ENCODE measurements at places on chromosomes 2 and 18.

- no peak for DNase-seq
These were observed 863.2 kb downstream of the SUCLG1 start for GRCh38 chr2:83595926-83596325.

GRCh38 chr2:64398516-64399129 lies 55.3 kb upstream of the LGALSL start:
- no peak for DNase-seq

DNA sequence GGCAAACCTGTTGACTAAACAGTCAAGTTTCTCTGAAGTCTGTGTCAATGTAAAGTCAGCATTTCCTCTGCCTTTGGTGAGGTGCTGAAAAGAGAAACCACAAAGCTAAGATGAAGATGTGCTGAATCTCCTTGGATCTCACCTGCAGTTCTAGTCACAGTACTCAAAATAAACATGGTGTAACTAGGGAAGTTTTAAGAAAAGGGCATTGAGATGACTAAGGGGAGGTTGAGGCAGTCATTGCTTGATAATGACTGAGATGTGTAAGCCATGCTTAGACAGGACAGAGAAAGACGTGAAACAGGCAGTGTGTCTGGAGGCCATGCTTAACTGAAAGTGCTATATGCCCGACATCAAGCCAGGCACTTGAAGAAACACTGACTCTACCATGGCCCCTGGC lies 1010.0 kb upstream of the CELF4 start:
- DNase-seq = no peak

GRCh38 chr2:2187196-2187595 lies 143.9 kb downstream of the MYT1L start:
- no peak for DNase-seq

- DNase-seq = no peak
These were observed 216.8 kb downstream of the MGAT5 start for GRCh38 chr2:134470561-134471168.

DNA sequence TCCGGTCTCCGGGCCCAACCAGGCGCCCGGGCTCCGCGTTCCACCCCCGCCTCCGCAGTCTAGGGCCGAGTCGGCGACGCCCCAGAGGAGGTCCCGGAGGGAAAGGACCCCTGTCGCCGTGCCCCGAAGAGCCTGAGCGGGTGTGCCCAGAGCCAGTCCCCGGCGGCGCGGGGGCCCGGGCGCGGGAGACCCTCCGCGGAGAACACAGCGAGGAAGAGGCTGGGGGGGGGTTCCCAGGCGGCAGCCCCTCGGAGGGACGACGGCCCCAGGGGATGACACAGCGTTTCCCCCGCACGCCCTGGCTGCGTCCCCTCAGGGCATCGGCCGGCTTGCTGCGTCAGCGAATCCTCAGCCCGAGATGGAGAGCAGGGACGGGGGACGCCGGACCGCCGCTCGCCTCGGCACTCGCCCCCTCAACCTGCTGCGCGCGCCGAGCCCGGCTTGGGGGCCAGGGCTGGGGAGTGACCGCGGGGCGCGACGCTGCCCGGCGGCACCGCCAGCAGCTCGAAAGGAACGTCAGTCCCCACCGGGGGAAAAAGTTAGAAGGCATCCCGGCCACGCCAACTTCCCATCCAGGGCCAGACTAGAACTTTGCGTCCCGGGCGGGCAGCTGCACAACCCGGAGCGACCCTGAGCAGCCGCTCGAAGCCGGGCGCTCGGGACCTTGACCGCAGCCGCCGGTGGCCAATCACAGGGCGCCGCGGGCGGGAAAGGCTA lies 711 bp downstream of the SFXN5 start:
- no peak for DNase-seq

- no peak for DNase-seq
These were observed 327.9 kb downstream of the LPIN1 start for GRCh38 chr2:12074126-12074844.

DNA sequence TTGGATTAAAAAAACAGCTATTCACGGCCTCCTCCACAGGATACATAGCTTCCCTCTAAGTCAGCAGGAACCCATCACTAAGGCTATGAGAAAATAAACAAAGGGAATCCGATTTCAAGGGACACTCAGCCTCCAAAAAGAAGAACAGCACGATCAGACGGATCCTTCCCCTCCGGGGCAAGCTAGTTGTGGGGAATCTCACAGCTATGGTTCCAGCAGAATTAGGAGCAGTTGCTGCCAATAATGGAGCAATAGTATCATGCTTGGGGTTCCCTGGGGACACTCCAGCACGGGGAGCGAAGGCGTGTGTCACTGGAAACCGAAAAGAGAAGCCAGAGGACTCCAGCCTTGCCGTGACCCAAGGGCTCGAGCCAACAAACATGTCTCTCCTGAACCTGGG lies 163.1 kb downstream of the TTC32 start:
- no peak for DNase-seq

GRCh38 chr18:39839782-39840181 lies 2115.3 kb upstream of the PIK3C3 start:
- DNase-seq = no peak

GRCh38 chr18:46748466-46748865 lies 8.4 kb downstream of the ST8SIA5 start:
- DNase-seq = no peak

DNA sequence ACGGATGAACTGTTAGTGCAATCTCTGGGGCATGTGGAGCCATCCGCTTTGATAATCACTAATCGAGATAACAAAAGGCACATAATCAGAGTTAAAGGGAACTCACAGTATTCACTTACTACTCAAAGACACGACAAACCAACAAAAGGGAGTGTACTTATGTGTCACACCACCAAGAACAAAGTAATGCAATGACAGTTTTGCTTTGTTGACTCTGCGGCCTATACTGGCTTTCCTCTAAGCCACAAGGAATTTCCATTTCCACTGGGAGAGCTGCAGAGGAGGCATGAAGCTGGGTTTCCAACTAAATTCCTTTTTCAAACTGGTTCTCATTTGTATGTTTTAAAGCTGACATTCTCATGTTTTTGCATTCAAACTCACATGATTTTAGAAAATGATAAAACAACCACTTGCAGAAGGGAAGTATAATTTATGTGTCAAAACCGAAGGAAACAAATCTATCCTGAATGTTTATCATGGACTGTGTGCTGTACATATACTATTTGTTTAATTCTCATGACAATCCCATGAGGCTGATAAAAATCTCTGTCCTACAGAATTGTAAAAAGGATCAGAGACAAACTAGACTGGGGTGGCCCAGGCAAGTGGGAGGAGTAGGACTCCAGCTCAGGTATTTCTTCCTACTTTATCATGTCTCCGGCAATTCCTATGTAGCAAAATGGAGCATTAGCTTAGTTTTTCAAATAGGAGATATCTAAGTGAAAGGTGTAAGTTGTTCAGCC lies 149.6 kb upstream of the SMAD7 start:
- no peak for DNase-seq

GRCh38 chr2:236910781-236911495 lies 174.8 kb upstream of the COPS8 start:
- DNase-seq = no peak

DNA sequence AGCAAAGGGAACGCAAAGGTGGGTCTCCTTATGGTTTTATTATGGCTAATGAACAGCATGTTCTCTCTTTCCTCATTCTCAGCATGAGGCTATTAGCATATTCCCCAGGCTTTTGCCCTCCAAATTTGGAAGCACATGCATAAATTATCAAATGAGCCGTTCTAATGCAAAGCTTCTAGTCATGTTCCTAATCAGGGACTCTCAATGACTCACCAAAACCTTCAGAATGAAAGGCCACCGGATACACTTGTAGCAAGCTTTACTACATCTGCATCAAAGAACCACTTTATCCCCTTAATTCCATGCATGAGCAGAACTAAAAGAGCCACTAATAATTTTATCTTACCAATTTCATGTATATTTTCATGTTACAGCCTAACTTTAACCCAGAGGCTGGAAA lies 310.5 kb downstream of the LRATD1 start:
- no peak for DNase-seq

GRCh38 chr2:228771315-228771714 lies 499.8 kb downstream of the PID1 start:
- no peak for DNase-seq

- no peak for DNase-seq
These were observed 8.1 kb downstream of the LRP2 start for GRCh38 chr2:169354244-169354643.

DNA sequence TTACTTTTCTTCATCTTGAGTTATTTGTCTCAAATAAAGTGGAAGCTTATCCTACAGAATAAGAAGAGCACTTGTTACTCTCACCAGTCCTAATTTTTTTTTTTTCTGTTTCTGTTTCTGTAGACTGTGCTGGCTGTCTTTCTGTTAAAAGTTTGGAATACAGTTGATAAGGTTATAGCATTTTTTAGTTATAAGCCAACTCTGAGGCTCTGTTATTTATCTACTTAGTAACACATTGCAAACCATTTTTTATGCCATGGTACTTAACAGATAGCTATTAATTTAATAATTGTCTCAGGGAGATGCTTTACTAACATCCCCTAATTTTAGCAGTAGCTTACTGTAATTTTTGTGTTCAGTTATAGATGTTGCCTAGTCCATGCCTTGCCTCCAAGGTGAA lies 37.9 kb downstream of the CREB1 start:
- no peak for DNase-seq

GRCh38 chr2:238286551-238286950 lies 1.9 kb downstream of the PER2 start:
- no peak for DNase-seq

- no peak for DNase-seq
These were observed 113.7 kb downstream of the GATA6 start for GRCh38 chr18:22283116-22283395.

DNA sequence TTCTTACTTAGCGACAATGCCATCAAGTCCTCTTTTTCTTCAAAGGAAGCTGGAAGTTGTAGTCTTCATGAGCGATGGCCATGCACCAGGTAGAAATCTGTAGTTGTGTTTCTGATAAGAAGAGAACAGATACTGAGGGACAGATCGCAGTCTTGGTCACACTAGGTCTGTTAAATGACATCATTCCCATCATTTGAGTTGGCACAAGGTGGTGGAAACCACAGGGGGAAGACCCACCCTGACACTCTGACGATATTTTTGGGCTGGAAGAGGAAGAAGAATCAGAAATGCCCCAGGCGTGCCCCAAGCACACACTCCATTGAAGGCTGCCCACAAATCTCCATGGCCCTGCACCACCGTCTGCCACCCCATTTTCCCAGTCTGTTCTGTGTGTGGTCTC lies 89.0 kb upstream of the BOD1L2 start:
- DNase-seq = no peak

GRCh38 chr2:3100386-3100785 lies 277.2 kb downstream of the EIPR1 start:
- DNase-seq = no peak

DNA sequence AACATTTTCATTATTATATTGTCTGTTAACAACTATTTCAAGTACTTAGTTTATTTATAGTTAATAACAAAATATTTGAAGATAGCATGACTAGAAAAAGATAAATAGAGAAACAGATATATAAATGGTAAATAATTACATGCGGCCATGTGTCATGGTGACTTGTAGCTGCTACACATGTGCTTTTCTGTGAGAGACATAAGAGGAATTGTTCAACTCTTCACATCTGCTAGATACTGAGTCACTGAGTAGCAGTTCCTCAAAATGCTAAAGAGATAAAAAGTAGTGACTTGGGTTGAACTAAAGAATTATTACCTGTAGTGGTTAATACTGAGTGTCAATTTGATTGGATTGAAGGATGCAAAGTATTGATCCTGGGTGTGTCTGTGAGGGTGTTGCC lies 37.5 kb upstream of the SCN9A start:
- DNase-seq = no peak

DNA sequence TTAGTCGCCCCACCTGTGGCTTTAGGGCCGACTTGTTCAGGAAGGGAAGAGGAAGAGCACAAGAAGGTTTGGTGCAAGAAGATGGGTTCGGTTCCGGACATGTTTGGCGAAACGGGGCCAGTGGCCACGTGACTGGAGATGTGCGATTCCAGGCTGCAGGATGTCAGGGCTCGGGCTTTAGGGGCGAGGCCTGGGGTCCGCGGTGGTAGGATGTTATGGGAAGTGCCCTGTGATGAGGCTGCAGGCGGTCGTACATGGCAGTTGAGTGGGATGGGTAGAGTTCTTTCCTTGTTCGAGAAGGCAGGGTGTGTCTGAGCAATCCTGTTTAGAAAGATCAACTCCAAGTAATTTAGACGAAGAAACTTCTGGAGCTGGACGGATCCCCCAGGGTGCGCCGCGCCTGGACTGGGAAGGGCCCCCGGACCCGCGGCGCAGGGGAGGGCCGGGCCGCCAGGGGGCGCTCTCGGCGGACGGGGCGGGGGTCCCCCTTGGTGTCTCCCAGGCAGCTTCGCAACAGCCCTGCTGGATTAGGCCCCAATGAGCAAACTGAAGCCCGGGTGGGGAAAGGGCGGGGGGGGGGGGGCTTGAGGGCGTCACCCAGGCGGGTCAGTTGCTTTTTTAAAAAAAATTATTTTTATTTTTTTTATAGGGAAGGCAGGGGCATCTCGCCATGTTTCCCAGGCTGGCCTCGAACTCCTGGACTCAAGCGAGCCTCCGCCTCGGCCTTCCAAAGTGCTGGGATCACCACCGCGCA lies 17.2 kb upstream of the SDC1 start:
- DNase-seq = no peak

DNA sequence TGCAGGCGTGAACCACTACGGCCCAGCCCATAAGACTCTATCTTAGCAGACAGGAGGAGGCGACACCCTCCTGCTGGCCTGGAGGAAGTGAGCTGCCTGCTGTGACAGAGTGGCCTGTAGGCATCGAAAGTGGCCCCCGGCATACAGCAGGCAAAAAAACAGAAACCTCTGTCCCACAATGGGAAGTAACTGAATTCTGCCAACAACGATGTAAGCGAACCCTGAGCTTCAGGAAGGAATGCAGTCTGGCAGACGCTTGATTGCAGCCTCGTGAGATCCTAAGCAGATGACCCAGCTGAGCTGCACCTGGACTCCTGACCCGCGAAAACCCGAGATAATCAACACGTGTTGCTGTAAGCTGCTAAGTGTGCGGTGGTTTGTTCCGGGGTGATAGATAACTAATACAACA lies 13.6 kb downstream of the MRO start:
- DNase-seq = no peak

- DNase-seq = no peak
These were observed 90.8 kb downstream of the ARHGAP28 start for GRCh38 chr18:6820314-6820713.

DNA sequence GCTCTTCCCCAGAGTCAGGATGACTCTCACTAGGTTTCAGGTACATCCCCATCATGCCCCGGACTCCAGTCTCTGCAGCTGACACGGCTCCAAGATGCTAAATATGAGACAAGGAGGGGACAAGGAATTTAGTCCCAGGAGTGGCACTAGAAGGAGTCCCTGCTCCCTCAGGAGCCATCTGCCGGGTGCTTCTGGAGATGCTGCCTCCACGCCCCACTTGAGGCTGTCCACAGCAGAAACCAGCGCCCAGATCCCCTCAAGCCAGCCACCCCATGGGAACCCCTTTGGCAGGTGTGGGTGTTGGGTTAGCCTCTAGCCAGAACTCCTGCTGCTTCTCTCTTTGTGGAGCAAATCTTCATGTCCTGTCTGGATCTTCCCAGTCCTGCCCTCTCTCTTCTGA lies 40.3 kb downstream of the BCL11A start:
- no peak for DNase-seq

DNA sequence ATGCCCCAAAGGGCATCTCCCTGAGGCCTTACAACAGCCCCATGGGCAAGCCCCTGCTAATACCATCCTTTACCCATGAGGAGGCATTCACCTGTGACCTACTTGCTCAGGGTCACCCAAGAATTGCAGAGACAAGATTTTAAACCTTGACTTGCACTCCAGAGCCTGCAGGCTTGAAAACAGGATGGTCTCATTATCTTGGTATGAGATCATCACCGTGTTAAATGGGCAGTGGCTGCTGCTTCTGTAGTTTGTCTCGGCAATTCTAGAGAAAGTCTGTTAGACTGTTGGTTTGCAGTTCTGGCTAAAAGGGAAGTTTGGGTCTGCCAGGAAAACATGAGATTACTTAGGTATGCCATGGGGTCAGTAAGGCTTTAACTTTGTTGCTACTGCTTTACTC lies 698.9 kb downstream of the GALR1 start:
- no peak for DNase-seq
